Lower lobe of right lung (tissue), 2 donors: ENCODE measurements at places on chromosomes 7 and 10. TPM values are rescaled to one million over a fixed set of nuclear protein-coding genes. Genes with fewer than 3 reads are reported as not detected.

DNA sequence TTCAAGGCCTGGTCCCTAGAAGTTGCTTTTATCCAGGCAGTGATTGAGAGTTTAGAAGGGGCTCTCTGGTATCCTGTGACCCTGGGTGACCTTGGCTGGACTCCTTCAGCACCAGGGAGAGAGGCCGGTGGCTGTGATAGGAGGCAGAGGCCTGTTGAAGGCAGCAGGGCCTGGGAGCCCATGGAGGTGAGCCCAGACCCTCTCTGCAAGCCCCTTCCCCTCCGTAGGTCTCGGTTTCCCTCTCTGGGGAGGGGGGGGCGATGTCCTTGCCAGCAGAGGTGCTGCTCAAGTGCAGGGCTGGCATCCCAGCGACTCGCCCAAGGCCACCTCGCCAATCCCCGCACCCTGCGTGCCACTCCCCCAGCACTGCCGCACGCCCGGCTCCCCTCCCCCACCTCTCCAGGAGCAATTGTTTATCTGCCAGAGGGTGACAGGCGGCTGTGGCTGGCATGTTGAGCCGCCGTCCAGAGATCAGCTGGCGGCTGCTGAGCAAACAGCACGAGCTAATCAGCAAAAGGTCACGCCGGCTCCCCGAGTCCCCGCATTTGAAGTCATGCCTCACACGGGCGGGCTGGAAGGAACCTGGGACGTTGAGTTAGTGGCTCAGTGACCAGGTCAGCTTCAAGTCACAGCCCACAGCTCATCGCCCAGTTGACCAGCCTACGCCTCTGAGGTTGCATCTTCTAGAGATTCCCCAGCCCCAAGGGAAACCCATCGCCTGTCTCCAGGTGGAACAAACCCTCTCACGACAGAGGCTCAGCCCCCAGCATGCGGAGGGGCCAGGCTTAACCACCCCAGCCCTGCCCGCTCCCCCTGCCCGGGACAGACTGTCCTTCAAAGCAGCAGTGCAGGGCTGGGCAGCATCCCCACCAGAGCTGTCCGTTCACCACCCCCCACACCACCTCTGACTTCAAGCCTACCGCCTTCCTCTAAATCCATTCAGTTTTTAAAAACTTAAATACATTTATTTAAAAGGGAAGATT, 43.7 kb downstream of the ELFN1 start:
- H3K4me3 ChIP-seq = no peak overlapping the region
- no peaks in the 10 kb centered on the region for H3K4me1 ChIP-seq
- H3K27ac ChIP-seq = no peak overlapping the region
- H3K27me3 ChIP-seq = peaks cover 31% of the 10 kb centered on the region

The MEOX2 gene
- total RNA-seq = 17.1 TPM

DNA sequence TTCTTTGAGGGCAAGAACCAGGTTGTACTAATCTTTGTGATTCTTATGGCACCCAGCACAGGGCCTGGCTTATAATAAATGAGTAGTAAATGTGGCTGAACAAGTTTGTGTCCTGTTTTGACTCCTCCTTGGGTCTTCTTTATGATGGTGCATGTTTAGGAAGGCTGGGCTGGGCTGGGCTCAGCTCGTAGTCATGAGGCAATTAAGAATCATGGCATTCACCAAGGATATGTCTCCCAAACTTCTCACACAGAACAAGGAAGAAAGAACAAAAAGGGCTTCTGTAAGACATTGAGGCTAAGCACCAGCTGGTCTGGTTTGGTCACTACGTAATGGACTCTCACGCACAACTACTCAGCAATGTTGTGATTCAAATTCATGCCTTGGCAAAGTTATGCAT, 30.5 kb upstream of the YAE1 start:
- DNase-seq = no peak
- H3K36me3 ChIP-seq = no peaks in the 10 kb centered on the region
- no peaks in the 10 kb centered on the region for H3K27me3 ChIP-seq
- no peak overlapping the region for H3K4me3 ChIP-seq

DNA sequence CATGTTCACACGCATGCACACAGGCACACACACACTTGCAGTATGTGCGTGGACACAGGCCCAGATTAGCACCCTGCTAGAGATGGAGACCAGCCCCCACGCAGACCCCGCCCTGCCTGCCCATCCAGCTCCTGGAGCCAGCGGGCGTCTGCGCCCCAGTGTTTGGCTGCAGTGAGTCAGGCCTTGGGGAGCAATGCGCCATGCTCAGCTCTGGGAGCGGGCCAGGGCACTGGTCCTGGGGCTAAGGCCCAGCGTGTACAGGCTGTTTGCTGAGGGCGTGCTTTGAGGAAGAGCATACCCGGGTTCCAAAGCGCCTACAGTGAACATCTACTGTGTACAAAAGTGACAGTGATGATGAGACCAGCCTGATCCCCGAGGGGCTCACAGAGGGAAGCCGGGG, 16.0 kb upstream of the ELFN1 start:
- H3K36me3 ChIP-seq = no peaks in the 10 kb centered on the region
- H3K27me3 ChIP-seq = peaks cover 54% of the 10 kb centered on the region
- H3K27ac ChIP-seq = no peak overlapping the region
- no peaks in the 10 kb centered on the region for H3K4me1 ChIP-seq
- H3K4me3 ChIP-seq = no peak overlapping the region

GRCh38 chr7:129829737-129830631, 122.8 kb downstream of the UBE2H start:
- H3K27me3 ChIP-seq = no peaks in the 10 kb centered on the region
- H3K27ac ChIP-seq = peak overlapping the region; percentile 69
- peak overlapping the region; percentile 35 for H3K4me3 ChIP-seq
- peak; percentile 58 for DNase-seq
- H3K4me1 ChIP-seq = peaks cover 33% of the 10 kb centered on the region
